GM04504 (cell line): ENCODE measurements at places on chromosomes 16 and 17.
A peak's percentile ranks its signal among the peaks of the same experiment; 100 is the strongest.

DNA sequence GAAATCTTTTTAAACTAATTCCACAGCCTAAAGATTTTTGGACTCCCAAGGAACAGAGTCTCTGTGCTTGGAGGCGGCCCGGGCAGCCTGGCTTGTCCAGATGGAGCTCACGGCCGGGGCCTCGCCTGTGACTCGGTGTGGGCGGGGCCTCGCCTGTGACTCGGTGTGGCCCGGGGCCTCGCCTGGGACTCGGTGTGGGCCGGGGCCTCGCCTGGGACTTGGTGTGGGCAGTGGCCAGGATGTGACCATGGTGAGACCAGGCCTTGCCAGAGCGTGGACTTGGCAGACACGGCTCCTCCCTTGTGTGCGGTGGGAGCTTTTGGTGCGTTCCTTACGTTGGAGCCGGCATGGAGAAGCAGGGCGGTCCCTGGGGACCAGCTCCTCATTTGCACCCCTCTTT lies 92.3 kb downstream of the METRNL start:
- DNase-seq, result no peak

DNA sequence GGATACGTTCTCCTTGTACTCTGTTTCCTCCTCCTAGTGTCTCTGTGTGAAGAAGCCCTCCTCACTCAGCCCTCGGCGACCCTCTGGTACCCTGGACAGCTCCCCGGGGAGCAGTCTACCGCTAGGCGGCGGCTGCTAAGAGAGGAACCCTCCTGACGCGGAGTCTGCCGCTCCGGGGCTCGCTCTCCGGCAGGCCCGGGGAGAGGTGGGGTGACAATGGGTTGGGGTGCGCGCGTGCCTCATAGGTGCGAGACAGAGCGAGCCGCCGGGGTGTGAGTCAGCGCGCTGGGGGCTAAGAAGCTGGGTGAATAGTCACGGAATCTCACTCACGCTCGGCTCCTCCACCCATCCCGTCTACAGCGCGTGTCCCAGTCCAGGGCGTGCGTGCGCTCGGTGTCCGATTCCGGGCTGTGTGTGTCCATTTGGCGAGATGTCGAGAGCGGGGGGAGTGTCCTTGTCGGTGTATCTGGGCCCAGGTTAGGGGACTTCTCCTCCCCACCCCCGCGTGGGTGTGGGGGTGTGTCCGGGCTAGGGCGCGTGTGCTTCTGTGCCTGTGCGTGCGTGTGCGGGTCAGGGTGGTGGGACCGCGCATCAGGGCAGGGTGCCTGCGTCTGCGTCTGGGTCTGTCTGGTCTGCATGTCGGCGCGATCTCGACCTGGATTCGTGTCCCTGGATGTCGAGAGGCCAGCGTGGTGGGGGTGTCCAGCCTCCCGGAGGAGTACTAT lies 577 bp upstream of the HS3ST2 start:
- DNase-seq, result peak; percentile 3

- no peak for DNase-seq
Measured at GRCh38 chr17:15648386-15648785, 28.9 kb upstream of the FBXW10B start.

DNA sequence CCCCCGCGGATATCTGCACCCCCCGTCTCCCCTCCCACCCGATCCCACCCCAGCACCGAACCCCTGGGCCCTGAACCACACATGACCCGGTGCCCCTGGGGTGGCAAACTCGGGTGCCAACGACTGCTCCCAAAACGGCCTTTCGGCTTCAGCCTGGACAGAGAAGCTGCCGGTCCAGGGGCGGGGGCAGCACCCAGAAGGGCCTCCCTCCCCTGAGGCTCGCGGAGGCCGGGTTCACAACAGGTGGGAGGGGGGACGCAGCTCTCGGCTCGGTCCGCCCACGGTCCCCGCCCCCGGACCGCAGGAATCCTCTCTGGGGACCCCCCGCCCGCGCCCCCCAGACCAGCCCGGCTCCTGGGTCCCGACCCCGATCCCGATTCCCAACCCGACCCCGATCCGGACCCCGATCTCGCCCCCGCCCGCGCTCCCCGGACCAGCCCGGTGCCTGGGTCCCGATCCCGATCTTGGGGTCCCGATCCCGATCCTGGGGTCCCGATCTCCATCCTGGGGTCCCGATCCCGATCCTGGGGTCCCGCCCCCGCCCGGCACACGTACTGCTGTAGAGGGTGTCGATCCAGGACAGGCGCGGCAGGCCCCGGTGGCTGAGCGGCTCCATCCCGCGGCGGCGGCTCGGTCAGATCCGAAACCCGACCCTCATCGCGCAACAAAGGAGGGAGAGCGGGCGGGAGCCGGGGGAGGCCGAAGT lies 516 bp downstream of the ABR start:
- no peak for DNase-seq

DNA sequence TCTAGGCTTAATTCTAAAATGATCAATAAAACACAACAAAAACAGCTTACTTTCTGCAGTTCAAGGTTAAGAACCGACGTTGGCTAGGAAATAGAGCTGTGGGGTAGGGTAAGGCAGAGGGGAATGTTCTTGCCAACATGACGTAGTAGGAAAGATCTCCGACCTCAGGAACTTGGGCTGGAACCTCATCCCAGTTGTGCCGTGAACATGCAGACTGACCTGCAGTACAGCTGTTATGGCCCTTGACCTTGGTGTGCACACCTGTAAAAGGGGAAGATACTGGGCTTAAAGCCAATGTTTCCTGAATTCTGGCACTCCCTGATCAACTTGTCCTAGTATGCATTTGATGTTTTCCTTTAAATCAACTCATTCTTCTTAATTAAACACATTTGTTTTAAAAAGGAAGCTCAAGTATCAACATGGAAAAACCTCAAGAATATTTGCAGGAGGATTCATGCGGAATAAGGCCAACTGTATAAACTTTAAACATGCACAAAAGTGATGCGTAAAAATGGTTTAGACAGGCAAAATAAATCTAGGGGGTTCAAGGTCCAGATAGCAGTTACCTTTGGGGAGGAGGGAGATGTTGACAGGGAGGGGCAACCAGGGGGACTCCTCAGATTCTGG lies 14.2 kb upstream of the SLC6A2 start:
- no peak for DNase-seq

- DNase-seq, result peak; percentile 74
Measured at GRCh38 chr16:24685539-24686432, 43.7 kb upstream of the TNRC6A start.

- DNase-seq, result peak; percentile 50
Measured at GRCh38 chr17:32819035-32819434, 57.9 kb downstream of the MYO1D start.

DNA sequence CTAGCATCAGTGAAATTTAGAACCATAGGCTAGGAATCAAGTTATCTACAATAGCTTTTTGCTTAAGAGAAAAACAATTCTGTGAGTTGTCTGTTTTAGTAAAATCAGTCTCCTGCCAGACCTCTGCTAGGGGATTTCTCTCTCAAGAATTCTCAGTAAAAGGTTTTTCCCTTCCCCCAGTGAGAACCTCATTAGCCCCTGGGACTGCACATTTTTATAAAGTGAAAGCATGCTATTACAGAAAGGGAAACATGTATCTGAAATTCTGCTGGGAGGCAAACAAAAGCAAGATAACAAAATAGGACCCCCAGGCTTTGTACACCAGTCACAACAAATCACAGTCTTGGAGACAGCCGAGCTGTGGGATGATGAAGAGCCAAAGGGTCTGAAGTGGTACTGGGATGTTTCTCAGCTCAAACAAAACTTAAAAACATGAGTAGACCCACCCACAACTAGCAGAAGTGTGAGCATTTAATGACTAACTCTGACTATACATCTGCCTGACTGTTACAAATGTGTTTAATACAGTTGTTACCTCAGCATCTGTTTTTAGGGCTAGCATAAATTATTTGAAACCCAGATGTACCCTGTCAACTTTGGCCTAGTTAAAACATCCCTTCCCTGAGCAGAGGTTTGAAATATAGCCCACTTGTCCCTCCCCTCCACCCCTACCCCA lies 20.0 kb upstream of the GLG1 start:
- no peak for DNase-seq

GRCh38 chr16:12062343-12063003 lies 85.9 kb downstream of the SNX29 start:
- peak; percentile 94 for DNase-seq

DNA sequence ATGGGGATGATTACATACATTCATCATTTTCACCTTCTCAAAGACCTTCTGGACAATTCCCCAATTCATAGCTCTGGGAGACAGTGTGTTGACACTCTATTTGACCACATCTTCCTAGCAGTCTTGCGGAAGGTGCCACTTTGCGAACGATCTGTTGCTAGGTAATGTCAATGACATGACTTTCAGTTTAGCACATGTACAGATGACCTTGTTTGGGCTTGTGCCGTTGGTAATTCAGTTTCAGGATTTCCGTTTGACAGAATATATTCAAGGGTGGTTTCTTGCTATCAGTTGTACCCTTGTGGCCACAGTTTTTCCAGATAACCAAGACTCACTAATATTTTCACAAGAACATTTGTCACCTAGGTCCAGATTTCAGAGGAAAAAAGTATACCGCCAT lies 478.2 kb downstream of the WWOX start:
- DNase-seq, result no peak
